NCI-H187 treated with DMSO at 0.1 percent for 48 hours (cell line): ENCODE measurements at places on chromosomes 2 and 18.

GRCh38 chr2:235382179-235382578 lies 111.7 kb upstream of the AGAP1 start:
- DNase-seq = no peak

DNA sequence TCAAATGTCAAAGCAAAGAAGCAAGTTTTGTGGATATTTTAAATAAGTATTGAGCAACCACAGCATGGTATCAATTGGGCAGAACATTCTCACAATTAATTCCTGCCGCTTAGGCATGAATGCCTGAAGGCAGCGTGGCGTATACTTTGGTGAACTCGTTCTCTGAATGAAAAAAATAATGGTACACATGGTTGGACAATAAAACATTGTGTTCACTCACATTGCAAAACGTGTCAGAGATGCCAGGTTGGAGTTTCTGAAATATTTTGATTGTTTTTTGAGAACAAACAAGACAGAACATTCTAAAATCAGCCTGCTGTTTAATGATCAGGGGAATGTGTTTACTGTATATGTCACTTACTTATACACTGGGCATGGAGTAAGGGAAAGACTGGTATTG lies 254.2 kb downstream of the CDH2 start:
- no peak for DNase-seq

- DNase-seq = no peak
These were observed 46.4 kb upstream of the IL1R1 start for GRCh38 chr2:102096103-102096502.

DNA sequence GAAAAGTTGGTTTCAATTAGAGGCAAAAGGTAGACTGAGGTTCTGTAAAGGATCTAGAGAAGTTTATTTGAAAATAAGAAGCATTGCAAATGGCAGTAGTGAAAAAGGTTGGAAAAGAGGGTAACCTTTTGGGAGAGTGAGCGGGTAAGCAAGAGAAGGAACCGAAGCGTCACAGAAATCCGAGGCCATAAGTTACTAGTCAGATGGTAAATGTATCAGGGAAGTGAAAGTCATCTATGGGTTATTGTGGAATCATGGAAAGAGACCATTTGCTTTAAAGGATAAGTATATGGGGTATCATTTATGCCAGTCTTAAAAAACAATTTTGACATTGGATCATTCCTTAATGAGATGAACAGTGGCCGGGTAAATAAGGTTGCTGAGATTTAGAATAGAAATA lies 30.5 kb downstream of the EML4 start:
- DNase-seq = no peak

GRCh38 chr2:121613774-121614173 lies 35.5 kb downstream of the CLASP1 start:
- no peak for DNase-seq

DNA sequence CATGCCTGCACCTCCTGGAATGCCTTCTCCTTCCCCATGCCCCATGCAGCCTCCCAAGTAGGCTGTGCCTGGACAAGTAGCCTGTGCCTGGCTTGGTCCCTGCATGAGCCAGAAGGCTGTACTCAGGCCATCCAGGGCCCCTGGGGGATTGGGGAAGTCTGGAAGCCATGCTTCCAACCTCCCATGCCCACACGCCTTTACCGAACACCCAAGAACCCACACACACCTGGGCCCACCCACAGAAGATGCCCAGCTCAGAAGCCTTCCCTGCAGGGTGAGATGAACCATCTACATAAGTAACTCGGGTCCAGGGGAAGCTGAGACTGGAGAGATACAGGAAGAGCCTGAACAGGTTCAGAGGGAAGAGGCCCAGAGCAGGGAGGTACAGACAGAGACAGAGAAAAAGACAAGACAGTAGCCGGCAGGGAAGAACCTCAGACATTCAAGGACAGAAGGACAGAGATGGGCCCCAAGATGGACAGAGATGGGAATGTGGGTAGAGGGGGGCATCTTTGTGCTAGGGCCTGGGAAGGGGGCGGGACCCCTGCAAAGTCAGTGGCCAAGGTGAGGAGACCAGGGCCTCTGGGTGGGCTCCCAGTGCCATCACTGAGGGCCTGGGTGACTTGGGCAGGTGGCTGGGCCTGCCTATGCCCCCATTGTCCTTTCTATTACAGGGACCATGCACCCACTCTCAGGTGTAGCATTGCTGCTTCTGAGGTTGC lies 4.3 kb downstream of the BIN1 start:
- no peak for DNase-seq

- no peak for DNase-seq
These were observed 44.0 kb downstream of the TTC32 start for GRCh38 chr2:19857806-19858205.
